ENCODE measurements at places on chromosomes 16 and 17. TPM values are rescaled to one million over a fixed set of nuclear protein-coding genes. Genes with fewer than 3 reads are reported as not detected.

GRCh38 chr16:13702614-13703013 is 217.3 kb upstream of the ERCC4 start:
- H3K36me3 ChIP-seq = no peaks in the 10 kb centered on the region
- H3K27me3 ChIP-seq = no peaks in the 10 kb centered on the region
- peak; percentile 10 for DNase-seq
- no peaks in the 10 kb centered on the region for H3K4me1 ChIP-seq
- no peak overlapping the region for H3K27ac ChIP-seq

DNA sequence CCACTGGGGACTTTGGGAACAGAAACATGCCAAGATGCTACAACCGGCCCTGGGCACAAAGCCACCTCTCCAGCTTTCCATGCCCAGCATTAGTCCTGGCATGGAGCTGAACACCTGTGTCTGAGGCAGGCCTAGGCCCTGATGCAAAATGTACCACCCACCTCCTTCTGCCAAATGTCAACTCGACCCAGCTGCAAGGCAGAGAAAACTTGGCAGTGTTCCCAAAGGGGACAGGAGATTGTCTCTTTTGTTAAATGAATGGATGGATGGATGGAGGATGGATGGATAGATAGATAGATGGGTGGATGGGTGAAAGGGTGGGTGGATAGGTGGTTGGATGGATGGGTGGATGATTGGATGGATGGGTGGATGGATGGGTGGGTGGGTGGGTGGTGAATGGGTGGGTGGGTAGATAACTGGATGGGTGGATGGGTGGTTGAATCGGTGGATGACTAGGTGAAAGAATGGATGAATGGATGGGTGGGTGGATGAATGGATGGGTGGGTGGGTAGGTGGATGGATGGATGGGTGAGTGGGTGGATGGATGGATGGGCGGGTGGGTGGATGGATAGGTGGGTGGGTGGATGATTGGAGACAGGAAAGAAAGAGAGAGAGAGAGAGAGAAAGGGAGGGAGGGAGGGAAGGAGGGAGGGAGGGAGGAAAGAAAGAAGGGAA is 73.4 kb upstream of the TNRC6C start:
- H3K4me1 ChIP-seq = peaks cover 20% of the 10 kb centered on the region
- no peaks in the 10 kb centered on the region for H3K36me3 ChIP-seq
- no peaks in the 10 kb centered on the region for H3K27me3 ChIP-seq
- no peak overlapping the region for H3K4me3 ChIP-seq
- no peak overlapping the region for H3K27ac ChIP-seq

DNA sequence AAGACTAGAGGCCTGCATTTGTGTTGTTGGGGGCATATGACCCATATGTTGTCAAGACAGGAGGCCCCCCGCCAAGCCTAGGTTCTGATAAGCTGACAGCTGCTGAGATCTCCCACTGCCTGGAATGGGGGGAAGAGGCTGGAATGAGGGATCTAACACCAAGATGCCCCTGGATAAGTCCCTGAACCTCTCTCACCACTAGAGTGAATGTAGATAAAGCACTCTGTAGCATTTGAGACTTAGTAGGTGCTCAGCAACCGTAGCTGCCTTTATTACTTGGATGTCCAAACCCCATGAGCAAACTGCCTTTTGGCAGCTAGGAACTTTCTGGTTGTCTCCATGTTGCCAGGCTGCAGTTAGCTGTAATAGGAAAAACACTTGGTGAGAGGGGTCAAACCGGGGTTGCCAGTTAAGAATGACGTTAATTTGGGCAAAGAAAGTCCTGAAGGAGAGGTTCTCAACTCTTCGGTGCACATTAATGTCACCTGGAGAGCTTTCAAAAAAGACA is 4.4 kb upstream of the RASL10B start:
- DNase-seq = no peak
- peaks cover 15% of the 10 kb centered on the region for H3K36me3 ChIP-seq
- H3K27me3 ChIP-seq = no peaks in the 10 kb centered on the region
- H3K4me1 ChIP-seq = peaks cover 24% of the 10 kb centered on the region
- no peak overlapping the region for H3K4me3 ChIP-seq
- H3K27ac ChIP-seq = peak overlapping the region; percentile 32

- no peak for DNase-seq
- peaks cover 51% of the 10 kb centered on the region for H3K4me1 ChIP-seq
- no peaks in the 10 kb centered on the region for H3K27me3 ChIP-seq
- no peaks in the 10 kb centered on the region for H3K36me3 ChIP-seq
Observed at GRCh38 chr16:88759245-88759975, 25.6 kb downstream of the PIEZO1 start.

GRCh38 chr16:56625943-56626654 is 518 bp downstream of the MT1E start:
- peak overlapping the region; percentile 40 for H3K4me3 ChIP-seq
- H3K27ac ChIP-seq = peak overlapping the region; percentile 98
- H3K27me3 ChIP-seq = no peaks in the 10 kb centered on the region

The KRTAP4-5 gene
- total RNA-seq = not detected

The FOXL1 gene
- total RNA-seq = not detected

Measured in body of pancreas (tissue), 4 donors.